ENCODE measurements at places on chromosomes 3 and 15.

DNA sequence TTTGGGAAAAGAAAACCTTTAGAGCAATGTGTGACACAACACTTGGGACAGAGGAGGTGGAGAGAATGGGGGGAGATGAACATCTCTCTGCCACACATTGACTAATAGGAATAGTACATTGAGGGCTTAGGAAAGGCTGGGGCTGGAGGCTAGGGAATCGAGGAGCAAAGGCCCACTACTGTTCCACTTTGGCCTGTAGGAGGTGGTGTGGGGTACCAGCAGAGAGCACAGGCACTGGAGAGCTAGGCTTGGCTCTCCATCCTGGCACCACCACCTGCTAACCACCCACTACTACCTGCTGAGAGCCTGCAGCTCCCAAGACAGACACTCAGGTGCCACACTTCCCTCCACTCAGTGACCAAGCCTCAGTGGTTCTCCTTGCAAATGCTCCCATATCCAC is 19.4 kb downstream of the CCDC32 start:
- no peak for DNase-seq

- no peak for DNase-seq
Measured at GRCh38 chr15:26243382-26243781, 380.3 kb upstream of the ATP10A start.

DNA sequence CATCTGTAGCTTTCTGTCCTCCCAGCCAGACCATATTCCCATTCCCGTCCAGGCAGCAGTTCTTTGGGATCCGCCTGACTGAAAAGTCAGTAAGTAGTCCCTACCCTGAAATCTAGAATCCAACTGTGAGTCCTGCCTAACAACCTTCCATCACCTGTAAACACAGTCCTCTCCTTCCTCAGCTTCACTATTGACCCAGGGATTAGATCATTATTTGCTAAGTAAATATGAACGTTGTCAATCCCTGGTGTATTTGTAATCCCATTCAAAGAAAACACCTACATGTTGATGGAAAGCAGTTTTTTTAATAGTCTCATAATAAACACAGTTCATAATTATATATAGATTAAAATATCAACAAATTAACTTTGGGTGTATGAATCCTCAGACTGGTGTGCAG is 732 bp downstream of the SAXO2 start:
- no peak for DNase-seq

- DNase-seq = no peak
Measured at GRCh38 chr15:90812171-90812957, 56.0 kb upstream of the FURIN start.

GRCh38 chr3:123629747-123630047 is 44.8 kb upstream of the HACD2 start:
- DNase-seq = no peak
